ENCODE measurements at places on chromosomes 16 and 17.

- DNase-seq, result peak; percentile 49
Observed at GRCh38 chr17:7479213-7480088, at the start of gene ZBTB4. TSS of gene ZBTB4 (minus strand) at chr17:7479631. CDS start at chr17:7466801, 12,830 bp downstream.

- no peak for DNase-seq
Observed at GRCh38 chr17:64022611-64023063, 2.2 kb upstream of the ICAM2 start.

GRCh38 chr16:81551151-81551808, 106.7 kb downstream of the CMIP start:
- peak; percentile 67 for DNase-seq

GRCh38 chr16:86664522-86665318, 86.4 kb downstream of the FOXL1 start:
- no peak for DNase-seq

DNA sequence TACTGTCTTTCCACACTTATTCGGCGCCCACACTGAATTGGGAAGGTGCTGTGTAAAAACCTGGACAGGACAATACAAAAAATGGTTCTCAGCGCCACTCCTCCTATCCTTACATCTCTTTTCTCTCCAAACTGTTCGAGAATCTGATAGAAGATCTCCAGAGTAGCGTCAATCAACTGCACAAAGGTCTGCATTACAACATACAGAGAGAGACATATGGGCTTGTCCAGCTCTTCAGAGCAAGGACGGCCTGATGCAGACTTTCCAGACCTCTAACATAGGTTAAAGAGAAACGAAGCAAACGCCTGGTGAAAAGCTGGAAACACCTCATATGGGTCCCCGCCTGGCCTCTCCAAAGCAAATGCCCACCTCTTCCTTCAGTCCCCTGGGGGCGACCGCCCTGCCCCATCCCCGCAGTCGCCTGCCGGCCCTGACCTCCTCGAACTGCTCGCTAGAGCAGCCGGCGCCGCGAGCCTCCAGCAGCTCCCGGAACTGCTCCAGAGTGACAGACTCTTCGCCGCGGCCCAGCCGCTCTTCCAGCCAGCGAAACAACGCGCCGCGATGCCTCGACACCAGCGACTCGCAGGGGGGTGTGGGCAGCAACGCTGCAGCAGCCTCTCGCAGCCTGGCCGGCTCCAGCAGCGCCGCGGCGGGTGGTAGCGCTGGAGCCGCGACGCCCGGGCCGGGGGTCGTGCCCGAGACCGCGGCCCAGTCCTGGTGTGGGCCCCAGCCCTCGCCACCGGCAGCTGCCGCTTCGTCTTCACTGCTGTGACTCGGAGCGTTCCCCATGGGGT, 526 bp downstream of the ZZEF1 start:
- DNase-seq, result peak; percentile 18

DNA sequence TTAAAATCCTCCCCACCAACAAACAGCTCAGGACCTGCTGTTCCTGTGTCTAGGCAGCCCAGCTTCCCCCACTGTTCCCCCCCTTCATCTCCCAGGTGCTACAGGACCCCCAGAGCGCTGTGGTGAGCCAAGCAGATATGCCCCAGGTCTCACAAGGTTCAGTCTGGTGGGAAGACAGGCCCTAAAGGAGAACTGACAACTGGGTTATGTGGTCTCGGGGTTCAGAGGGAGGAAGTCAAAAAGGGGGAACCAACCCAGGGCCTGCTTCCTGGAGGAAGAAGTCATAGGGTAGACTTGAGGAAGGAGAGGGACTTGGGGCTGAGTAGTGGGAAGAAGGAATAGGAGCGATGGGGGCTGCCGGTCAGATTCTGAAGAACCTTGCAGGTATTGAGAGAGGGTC, 2.6 kb downstream of the RIPOR1 start:
- DNase-seq, result peak; percentile 82

DNA sequence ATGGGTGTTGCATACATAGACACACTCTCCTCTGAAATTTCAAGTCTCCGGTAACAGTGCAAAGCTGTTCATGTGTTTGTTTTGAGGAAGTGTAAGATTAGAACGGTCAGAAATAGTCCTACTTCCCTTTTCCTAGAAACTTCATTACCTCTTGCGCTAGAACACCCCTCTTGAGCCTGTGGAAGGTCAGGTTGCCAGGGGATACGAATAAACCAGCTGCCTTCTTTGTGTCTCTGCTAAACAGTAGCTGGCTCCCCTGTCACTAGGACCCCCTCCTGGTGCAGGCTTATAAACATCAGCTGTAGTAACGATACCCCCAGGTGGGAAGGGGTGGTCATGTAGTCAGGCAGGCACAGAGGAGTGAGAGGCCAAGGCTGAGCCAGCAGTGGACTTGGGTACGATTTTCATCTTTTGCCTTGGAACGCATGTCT, 113.4 kb upstream of the RCVRN start:
- peak; percentile 92 for DNase-seq

DNA sequence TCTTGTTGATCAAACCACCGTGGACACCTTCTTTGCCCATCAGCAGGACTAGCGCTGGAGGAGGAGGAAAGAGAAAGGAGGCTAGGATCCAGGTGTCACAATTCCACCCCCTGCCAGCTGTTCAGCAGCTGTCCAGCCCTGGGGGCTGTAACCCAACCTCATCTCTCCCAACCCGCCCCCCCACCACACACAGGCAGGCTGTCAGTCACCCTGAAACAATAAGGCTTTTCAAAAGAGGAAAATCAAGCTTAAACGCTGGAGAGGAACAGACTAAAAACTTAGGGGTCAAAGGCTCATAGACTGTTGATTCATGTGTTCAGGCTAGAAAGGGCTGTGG, 2.4 kb downstream of the PFN1 start:
- DNase-seq, result no peak

- no peak for DNase-seq
Observed at GRCh38 chr17:50111673-50112655, 16.8 kb downstream of the PDK2 start.

DNA sequence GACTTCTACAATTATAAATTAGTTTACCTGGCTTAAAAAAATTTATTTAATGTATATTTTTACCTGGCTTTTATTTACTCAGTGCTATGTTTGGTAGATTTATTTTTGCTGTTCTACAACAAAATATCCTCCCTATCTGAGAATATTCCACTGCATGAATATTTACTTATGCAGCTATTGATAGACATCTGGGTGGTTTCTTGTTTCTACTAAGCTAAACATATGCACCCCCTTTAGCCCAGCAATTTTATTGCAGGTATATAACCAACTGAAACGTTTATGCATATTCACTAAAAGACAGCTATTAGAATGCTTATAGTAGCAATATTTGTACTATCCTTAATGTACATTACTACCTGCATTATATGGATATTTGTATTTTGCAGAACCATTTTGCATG, 187.7 kb upstream of the CPHXL start:
- DNase-seq, result no peak

DNA sequence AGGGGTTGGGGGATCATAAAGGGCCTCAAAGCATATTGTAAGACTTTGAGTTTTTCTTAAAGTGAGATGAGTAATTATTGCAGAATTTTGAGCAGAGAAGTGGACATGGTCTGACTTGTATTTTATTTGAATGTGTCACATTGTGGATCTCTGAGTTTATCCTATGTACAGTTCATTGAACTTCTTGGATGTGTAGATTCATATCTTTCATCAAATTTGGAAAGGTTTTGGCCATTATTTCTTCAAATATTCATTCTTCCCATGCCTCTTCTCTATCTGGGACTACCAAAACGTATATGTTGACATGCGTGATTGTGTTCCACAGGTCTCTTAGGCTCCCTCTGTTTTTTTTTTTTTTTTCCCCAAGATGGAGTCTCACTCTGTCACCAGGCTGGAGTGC, 14.3 kb upstream of the DLX3 start:
- no peak for DNase-seq

GRCh38 chr16:47787696-47788095, 326.6 kb downstream of the PHKB start:
- DNase-seq, result no peak

DNA sequence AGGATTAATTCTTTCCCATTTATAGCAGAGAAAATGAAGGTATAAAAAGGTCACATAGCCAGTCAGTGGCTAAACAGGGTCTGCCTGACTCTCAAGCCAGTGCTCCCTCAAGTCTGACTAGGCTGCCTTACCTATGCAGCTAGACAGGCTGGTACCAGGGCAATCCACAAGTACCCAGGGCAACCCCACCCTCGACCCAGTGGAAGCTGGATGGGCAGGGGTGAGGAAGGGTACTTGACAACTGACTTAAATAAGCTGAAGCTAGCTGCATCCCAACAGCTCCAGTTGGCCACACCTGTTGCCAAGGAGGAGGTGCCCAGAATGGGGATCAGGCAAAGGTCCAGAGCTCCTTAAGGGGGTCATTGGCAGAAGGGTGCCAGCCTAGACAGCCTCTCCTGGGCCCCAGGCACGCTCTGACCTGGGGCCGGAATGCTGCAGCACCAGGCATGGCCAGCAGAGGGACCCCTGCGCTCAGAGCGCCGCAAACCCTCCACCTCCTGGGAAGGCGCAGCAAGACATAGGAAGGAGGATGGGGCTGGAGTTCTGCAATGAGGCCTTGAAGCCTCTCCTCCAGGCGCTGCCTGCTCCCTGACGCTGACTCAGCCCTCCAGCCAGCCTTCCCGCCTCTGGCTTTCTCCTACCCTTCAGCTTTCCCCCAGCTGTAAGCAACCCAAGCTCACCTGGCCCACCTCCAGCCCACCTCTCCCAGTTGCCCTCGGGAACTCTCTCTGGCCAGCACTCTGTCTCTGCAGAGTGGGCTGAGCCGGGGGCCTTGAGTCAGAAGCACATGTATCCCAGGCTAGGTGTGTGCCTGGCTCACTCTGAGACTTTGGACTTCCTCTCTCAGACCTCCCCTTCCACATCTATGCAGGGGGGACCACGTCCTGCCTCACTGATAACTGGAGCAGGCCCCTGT, 28.8 kb downstream of the MPP2 start:
- peak; percentile 43 for DNase-seq

GRCh38 chr17:68011199-68011665, 15.0 kb upstream of the C17orf58 start:
- DNase-seq, result peak; percentile 56

DNA sequence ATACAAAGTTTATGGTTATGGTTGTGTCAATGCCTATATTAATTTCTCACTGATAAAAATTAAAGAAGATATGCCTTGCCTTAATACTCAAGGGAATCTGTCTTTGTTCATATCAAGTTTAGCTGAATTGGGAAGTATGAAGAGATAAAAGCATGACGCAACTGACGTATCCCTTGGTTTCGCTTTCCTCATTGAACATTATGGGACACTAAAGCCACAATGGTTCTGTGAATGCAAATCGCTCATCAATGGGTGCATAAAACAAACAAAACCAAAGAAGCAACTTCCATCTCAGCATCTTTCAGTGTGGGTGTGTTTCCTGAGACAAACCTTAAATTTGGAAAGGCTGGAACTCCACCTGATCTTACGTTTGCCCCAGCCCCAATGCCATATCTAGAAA, 108.2 kb downstream of the NPIPB5 start:
- DNase-seq, result peak; percentile 14

GRCh38 chr16:78244131-78244895, 144.9 kb downstream of the WWOX start:
- DNase-seq, result no peak

- DNase-seq, result no peak
Observed at GRCh38 chr17:61363601-61364462, 35.8 kb upstream of the TBX2 start.

DNA sequence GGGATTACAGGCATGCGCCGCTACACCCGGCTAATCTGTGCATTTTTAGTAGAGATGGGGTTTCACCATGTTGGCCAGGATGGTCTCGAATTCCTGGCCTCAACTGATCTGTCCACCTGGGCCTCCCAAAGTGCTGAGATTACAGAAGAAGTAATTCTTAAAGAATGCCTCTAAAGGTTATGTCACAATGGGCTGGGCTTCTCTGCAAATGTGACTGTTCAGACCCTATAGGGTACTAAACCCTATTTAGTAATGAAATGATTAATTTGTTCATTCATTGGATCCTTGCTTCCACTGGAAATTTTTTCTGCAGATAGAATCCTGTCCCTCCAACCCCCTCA, 108.8 kb upstream of the CORO6 start:
- no peak for DNase-seq

DNA sequence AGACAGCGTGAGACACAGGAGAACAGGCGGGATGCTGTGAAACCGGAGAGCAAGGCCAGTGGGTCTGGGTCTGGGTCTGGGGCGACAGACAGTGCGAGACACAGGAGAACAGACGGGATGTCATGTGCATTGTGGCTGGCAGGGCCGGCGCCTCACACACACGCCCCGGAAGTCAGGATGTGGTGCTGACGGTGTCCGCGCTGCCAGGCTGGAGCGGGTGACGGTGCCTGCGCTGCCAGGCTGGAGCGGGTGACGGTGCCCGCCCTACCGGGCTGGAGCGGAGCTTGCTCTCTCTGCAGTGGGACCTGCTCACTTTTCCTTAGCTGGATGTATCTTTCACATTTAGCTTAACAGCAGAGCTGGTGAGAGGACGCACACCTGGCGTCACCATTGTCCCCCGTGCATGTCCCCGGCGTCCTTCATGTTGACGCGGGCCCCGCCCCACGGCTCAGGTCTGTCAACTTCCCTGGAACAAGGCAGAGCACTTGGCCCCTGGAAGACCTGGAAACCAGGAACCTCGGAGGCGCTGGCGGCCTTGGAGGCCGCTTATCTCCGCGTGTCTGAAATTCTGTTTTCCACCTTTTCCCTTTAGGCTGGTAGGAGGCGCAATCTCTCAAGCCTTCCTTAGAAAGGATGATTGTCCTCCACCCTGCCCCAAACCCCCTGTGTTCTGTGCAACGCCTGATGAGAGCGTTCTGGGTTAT, 43.0 kb upstream of the ZNF750 start:
- DNase-seq, result peak; percentile 63

GRCh38 chr16:74691093-74691855, 9.4 kb downstream of the MLKL start:
- DNase-seq, result no peak

DNA sequence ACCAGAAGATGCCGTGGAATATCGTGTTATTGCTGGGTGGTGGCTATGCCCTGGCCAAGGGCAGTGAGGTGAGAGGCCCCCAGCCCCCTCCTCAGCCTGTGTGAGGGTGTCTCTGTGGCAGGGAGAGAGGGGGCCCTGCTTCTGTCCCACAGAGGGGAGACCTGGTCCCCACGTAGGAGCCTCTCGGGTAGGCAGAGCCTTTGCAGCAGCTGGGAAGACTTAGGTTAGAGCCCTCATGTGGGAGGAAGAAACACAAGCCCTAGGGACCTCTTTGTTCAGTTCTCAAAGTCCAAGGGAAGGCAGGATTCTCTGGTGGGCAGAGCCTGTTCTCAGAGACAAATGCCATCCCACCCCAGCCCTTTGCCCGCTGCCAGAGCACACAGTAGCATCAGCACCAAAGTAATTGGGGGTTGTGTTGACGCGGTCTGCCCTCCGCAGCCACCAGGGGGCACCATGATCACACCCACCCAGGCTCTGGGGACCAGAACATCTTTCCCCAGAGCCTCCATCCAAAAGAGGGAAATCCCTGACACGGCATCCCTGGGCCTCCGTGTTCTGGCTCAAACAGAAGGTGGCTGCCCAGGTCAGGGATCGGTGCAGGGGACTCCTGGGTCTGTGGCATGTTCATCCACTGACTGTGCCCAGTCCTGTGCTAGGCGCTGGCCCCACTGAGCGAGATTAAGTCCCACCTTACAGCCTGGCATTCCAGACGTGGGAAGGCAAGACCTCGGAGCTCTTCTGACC, 11.5 kb upstream of the FOXN1 start:
- DNase-seq, result peak; percentile 57
